NCI-H2227 treated with DMSO at 0.1 percent for 48 hours (cell line): ENCODE measurements at places on chromosomes 16 and 17.

- DNase-seq = no peak
Measured at GRCh38 chr17:72264682-72265405, 144.0 kb downstream of the SOX9 start.

GRCh38 chr17:1371893-1372590 is 28.0 kb downstream of the YWHAE start:
- DNase-seq = no peak

- DNase-seq = no peak
Measured at GRCh38 chr17:48730240-48730550, 1.6 kb upstream of the HOXB13 start.

- DNase-seq = no peak
Measured at GRCh38 chr17:10447026-10447931, 22.1 kb downstream of the MYH4 start.

DNA sequence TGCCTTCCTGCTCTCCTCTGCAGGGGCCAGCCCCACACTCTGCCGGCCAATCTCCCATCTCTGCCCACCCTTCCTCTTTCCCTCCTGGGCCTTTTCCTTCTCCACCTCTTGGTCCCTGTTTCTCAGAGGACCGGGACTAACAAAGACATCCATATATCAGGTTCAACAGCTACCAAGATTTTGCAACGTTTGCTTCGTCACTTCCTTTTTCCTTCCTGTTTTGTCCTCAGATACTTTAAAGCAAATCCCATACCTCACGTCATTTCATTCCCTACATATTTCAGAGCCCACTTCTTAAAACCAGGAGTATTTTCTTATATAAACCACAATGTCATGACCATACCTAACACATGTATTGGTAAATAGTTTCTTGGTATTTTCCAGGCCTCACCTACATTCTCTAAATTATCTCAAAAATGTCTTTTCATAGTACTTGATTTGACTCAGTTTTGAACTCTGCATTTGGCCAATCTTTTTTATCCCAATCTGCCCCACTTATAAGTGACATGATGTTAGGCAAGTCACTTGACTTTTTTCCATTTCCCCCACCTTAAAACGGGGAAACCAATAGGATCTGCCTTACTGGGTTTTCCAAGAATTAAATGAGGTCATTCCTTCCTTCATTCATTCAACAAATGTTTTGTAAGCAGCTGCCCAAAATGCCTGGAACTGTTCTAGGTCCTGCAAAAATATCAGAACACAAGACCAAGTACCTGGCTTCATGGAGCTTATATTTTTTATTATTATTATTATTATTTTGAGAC is 7.2 kb upstream of the USP10 start:
- DNase-seq = no peak
